ENCODE measurements at places on chromosomes 7 and 10. TPM values are rescaled to one million over a fixed set of nuclear protein-coding genes. Genes with fewer than 3 reads are reported as not detected.

DNA sequence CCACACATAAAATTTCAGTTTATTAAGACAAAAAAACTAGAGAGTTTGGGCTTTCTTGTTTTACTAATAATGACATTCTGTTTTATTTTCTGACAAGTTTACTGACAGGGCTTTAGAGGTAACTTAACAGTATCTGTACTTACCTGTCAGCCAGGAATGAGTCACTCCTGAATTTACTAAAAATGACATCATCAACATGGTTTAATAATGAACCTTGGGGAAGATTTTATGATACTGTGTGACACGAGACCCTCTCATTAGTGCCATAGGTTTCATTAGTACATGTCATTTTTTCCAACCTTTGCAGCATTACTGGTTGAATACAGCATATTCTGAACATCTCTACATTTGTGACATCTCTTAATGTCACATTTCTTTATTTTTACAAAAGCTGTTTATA, 131.1 kb downstream of the KCND2 start:
- no peak for DNase-seq

DNA sequence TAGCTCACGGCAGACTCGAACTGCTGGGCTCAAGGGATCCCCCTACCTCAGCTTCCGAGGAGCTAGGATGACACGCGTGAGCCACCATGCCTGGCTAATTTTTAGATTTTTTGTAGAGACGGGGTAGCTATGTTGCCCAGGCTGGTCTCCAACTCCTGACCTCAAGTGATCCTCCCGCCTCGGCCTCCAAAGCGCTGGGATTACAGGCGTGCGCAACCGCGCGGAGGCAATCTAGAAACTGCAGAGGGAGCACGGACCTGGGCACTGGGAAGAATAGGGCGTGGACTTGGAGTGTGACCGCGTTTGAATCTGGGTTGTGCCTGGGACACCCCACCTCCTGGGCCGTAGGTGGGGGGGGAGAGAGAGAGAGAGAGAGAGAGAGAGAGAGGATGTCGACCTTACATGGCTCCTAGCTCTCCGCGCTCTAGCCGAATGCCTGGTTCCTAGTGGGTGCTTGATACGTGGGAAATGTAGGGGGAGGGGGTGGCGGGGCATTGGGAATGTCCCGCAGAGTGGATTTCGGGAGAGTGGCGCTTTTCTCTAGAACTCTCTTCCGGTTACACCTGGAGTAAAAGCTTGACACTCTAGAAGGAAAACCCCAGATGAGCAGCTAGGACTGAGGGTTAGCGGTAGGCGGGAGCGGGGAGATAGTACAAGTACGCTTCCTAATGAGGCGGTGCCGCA, 1.2 kb upstream of the MAP3K8 start:
- no peak for DNase-seq

DNA sequence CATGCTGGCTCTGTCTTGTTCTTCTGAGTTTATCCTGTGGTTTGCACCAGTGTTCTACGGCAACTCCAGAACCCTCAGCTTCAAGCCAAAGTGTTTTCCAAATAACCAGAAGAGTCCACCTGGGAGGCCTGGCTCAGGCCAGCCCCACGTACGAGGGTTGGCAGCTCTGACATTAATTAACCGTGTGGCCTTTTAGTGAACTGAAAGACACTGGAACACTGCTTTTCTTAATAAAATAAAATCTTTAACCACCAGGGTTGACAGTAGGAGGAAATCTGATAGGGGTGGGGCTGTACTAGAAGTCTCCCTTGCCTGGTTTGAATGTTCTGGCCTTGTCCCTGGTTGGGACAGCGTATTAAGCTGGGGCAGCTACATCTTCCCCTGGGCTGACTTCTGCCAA, 64.9 kb downstream of the SYPL1 start:
- DNase-seq, result no peak

- no peak for DNase-seq
These were observed 30.7 kb upstream of the ACSL5 start for GRCh38 chr10:112343056-112343806.

The MYO3A gene
- 2.0 TPM for total RNA-seq

- no peak for DNase-seq
These were observed 322.9 kb upstream of the AKR1E2 start for GRCh38 chr10:4503076-4503475.

DNA sequence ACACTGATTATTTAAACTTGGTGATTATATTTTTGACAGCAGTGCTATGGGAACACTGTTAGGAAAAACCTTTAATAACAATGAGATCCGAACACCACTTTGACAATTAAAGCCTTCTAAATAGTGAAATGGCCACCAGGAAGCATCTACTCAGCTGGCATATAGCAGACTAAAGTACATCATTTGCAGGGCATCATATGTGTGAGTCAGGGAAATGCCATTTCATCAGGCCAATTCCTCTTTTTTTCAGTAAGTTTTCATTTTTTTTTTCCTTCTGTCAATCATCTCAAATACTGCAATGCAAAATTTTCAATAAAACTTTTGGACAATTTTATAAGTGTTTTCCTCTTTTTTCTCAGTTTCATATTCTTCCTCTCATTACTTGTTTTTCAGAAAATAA, 521.4 kb upstream of the SEMA3D start:
- no peak for DNase-seq

GRCh38 chr10:54745436-54745835, 55.6 kb downstream of the PCDH15 start:
- DNase-seq, result no peak

- peak; percentile 43 for DNase-seq
These were observed 36.8 kb downstream of the WIPF3 start for GRCh38 chr7:29843093-29843492.

The TDRD1 gene
- 0.10 TPM for total RNA-seq

GRCh38 chr10:17316488-17317170, 88.6 kb downstream of the VIM start:
- DNase-seq, result no peak

DNA sequence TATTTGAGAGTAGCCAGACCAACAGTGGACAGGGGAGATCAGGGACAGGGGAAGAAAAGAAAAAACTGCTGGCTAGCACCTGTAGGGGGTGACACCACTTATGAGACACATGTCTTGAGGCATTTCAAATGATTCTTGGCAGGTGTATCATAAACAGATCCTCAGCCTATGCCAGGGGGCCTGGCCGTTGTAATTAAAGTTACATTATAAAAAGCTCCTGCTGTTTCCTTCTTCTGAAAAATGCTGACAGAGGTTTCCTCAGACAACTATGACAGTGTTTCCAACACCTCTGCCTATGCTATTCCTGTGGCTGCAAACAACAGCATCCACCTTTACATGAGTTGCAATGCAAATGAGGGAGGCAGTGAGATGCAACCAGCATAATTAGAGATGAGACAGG, 281.0 kb upstream of the PTER start:
- DNase-seq, result no peak

The UCMA gene
- total RNA-seq, result not detected

DNA sequence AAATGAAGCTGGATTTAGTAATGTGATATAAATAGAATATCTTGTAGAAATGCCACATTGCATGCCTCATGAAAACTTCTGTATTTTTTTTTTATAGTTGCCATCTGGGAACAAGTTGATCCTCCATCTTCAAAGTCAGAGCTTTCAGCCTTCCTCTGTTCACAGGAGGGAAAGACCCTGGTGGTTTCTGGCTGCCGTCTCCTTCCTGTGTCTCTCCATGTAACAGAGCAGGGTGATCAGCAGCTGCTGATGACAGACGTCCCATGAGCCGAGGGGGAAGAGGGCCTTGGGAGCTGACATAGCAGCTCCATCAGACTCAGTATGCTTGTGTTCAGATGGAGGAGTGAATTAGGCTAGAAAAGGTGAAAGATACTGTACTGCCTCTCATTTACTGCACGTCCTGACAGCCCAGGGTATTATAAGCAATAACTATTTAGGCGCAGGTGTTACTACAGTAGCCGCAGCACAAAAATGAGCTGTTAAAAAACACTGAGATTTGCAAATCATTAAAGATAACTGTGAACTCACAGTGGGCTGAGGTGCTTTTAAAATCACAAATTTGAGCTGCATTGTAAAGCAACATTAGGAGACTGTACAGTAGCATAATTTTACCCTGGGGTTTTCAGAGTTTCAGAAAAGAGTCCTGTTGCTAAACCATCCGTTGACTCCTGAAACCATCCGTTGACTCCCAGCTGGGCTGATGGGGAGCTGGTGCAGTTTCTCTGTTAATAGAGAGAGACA, 103.3 kb downstream of the CFAP58 start:
- DNase-seq, result no peak

DNA sequence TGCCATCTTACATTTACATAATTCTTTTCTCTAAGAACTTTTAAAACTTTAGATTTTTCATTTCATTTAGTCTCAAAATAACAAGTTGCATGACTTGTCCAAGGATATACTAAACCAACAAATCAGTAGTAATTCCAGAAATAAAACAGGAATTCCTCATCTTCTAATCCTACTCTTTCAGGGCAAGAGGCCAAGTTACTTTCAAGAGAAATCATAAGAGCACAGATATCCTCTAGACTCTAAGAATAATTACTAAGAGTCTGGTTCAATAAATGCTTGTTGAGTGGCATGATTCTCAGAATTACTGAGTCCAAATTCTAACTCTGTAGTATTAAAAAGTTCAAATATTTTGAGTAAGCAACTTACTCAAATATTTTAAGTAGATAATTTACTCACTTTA, 12.9 kb downstream of the PDZD8 start:
- DNase-seq, result no peak

The SLC13A1 gene
- total RNA-seq, result not detected

- DNase-seq, result no peak
These were observed 133.1 kb upstream of the LYZL2 start for GRCh38 chr10:30762620-30763019.

The CCDC3 gene
- 27.8 TPM for total RNA-seq

The MCMBP gene
- total RNA-seq, result 49.8 TPM

The CYP2C9 gene
- total RNA-seq, result 0.81 TPM

DNA sequence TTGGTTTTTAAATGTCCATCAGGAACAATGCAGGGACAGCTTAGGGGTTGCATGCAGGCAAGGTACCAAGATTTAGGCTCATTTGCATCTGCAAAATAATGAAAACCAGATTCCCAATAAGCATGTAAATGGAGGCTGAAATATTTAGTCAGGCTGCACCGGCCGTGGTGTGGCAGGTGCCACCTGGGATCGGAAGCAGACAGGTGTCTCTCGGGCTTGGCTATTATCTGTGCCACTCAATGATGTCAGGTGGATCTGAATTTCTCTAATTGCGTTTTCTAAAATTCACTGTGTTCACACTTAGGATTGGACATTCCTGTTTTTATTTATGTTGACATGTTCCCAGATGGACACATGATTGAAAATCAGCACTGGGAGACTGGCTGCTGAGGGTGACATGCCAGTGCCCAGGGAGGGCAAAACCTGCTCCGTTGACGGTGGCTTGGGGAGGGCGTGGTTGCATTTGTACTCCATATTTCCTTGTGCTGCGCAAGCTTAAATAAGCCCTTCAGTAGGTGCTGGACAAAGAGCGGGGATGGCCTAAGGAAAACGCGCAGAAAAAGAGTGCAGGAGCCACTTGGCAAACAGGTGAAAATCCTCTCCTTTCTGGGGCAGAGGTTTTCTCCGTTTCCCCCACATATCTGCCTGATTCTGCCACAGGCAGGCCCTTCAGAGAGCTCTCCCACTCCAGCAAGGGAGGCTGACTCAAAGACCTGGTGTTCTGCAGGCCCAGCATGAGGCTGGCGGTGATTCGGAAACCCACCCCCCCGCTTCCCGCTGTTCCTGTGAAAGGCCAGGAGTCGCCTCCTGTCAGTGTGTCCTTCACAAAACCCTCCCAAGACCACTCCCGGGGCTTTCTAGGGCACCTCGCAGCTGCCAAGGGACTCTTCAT, 142.5 kb downstream of the WDR37 start:
- peak; percentile 74 for DNase-seq

DNA sequence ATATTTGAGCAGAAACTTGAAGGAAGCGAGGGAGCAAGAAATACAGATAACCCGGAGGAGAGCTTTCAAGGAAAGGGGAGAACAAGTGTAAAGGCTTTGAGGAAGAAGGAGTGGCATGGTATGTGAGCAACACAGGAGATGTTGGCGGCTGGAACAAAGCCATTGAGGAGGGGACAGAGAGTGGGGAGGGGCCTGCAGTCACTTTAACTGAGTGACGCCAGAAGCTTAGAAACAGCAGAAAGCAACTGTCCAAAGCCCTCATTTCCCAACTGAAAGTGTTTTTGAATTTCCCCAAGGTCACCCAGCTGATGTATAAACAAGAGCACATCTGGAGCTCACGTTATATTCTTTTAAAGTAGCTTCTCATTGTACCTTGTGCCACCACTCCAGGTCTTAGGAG, 19.1 kb downstream of the AUTS2 start:
- DNase-seq, result no peak

DNA sequence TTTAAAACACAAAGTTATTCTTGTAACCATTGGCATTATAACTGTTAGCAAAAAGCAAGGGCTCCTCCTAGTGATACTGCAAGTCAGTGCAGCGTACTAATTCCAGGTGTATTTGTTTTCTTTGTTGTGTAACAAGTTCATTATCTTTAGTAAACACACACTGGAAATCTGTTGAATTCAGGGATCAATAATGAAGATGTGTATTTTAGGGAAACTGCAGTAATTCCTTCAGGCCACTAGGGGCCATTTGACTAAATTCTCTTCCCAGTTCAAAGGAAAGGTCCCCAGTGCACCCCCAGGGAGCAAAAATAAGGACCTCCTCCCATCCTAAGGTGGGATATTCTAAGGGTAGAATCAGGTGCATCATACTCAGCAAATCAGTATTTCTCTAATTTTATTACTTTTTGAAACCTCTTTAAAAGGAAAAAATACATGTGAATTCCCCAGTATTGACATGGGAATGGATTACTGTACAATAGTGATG, 158.6 kb upstream of the LYZL1 start:
- DNase-seq, result no peak

DNA sequence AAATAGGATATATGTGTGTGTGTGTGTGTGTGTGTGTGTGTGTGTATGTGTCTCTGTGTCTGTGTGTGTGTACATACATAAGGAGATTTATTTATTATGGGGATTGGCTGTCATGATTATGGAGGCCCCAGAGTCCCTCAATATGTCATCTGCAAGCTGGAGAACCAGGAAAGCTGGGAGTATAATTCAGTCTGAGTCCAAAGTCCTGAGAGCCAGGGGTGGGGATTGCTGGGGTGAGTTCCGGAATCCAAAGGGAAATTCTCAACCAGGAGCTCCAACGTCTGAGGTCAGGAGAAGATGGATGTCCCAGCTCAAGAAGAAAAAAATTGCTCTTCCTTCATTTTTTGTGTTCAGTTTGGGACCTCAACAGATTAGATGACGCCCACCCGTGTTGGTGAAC, 50.7 kb upstream of the PLPP4 start:
- DNase-seq, result no peak

GRCh38 chr7:44321796-44322195, 3.6 kb downstream of the CAMK2B start:
- DNase-seq, result no peak

DNA sequence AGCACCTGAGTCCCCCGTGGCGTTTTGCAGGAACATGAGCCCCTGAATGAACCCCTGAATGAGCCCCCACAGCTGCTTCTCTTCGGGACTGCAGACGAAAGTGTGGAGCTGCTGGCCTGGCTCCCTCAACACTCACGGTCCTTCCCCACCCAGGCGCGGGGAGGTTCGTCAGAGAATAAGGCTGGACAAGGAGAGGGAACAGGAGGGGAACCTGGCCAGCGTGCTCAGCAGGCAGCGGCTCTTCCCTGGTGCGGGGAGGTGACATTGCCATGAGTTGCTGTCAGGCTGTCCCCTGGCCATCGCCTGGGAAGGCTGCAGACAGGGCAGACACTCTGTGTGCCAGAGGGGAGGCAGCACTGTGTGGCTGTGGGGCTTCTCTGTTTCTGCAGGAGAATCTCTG, 80.9 kb upstream of the SHH start:
- no peak for DNase-seq

The LIPJ gene
- total RNA-seq, result not detected

The EPO gene
- total RNA-seq, result not detected

Measured in lower leg skin (tissue), 4 donors.